ENCODE measurements at places on chromosomes 13 and 19.

GRCh38 chr19:33293255-33294057 is 8.9 kb downstream of the CEBPA start:
- no peak for DNase-seq

DNA sequence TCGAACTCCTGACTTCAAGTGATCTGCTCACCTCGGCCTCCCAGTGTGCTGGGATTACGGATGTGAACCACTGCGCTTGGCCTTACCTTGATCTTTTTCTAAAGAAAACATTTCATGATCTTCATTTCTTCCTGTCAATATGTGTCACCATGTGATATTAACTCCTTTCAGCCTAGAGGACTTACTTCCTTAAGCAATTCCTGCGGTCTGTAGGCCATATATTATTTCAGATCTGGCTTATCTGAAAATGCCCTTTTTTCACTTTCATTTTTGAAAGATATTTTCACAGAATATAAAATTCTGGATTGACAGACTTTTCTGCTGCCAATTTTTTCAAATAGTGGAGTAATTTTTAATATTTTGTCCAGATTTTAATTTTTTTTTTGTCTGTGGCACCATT is 2.0 kb upstream of the GPR32 start:
- no peak for DNase-seq

DNA sequence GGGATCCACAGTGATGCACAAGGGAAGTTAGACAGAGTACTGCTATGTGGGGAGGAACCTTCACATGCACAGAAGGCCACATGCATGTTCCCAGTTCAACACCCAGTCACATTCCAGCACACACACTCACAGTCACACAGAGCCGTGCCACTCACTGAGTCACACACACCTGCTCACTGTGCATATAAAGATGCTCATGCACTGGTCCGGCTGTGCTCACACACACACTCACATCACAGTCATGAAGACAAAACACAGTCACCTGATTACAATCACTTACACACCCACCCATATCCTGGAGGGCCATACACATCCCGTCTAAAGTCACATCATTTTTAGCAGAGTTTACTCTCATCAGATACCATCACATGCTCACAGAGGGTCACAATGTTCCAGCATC is 478 bp downstream of the CLC start:
- no peak for DNase-seq

GRCh38 chr13:25874907-25875306 is 176.9 kb downstream of the SHISA2 start:
- DNase-seq, result no peak

GRCh38 chr13:110617321-110618072 is 2.2 kb downstream of the NAXD start:
- DNase-seq, result peak; percentile 73

- no peak for DNase-seq
Observed at GRCh38 chr19:38028913-38029510, 122.0 kb downstream of the SIPA1L3 start.

- DNase-seq, result peak; percentile 42
Observed at GRCh38 chr13:41352935-41353840, 42.1 kb downstream of the NAA16 start.

DNA sequence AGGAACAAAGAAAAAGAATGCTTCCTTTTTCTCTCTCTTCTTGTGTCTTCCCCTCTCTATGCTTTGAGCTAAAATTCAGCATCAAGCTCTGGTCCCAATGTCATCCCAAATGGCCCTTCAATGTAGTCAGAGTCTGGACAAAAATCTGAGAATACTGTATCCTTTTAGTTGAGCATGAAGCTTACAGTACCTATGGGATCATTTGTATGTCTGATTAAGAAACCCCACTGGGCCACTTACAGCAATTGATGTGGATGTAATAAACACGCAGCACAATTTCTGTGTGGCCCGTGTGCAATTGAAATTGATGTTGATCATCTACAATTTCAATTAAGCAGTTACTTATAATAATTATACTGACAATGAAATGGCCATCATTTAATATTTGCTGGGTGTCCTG is 188.9 kb upstream of the RNF113B start:
- no peak for DNase-seq

GRCh38 chr13:44474122-44474910 is 100.7 kb downstream of the SERP2 start:
- no peak for DNase-seq

DNA sequence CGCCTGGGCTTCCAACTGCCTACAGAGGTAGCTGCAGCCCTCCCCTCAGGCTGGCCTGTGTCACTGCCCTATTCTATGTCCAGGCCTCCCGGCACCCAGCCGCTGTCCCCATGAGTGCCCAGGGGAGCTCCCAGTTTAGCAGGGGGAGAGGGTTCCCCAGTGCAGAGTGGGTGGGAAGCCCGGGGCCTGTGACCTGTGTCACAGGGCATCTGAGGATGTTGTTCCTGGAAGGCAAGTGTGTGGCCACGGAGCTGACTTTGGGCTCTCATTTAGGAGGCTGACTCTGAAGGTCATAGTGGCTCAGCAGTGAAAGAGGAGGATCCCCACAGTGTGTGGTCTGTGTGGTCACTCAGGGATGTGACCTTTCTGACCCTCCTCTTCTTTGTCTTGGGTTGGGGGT is 25.1 kb downstream of the PPP1R37 start:
- DNase-seq, result no peak

- no peak for DNase-seq
Observed at GRCh38 chr19:13029893-13030292, 34.6 kb downstream of the NFIX start.

DNA sequence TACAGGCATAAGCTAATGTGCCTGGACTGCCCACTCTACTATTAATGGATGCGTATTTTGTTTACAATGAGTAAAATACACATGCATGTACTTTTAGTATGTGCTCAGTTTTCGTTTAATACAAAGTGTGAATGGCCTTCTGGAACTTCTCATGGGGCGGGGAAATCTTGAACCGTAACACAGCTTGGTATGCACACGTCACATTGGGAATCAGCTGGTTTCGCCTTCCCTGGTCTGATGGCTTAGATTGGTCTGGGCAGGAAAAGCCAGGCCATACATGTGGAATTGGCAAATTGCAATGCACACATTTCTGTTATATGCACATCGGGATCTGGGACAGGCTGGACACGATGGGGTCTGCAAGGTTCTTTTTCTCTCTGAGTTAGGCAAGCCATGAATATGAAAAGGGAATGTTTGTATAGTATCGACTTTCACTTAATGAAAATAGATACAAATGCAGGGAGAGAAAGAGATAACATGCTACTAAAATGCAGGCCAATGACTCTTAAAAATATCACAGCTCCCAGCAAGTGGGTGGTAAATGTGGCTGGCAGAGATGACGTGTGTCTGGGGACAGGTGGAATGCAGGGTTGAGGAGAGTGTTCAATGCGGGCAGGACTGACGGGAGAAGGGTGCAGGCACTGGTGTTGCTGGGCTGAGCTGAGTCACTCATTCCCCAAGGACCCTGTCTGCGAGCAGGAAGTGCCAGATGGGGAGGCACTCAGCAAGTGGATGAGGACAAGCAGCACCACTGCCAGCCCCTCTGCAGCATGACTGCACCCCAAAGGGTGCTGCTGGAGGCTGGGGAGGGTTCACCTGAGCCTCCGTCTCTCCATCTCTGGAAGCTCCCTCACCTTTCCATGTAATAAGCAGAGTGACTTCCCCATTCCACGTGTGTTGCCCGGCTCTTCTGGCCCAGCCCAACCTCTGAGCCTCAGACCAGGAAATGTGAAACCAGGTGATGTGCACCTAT is 204.0 kb upstream of the GPR12 start:
- DNase-seq, result peak; percentile 43

DNA sequence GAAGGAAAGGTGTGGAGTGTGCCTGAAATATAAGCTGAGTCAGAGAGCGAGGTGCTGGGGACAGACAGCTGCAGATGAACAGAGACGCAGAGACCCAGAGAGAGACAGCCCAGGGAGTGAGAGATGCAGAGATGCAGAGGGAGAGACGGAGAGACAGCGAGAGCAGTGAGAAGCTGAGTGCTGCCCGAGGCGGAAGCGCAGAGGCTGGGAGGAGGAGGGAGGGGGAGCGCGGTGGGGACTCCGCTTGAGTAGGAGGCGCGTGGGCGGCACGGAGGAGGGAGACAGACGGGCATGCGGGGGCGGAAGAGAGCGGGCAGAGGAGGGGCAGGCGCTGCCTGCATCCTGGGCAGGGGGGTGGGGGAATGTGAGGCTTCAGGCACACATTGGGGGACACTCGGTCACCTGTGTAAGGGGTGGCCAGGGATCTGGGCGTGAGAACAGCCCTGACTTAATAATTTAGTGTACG is 25.7 kb downstream of the SLC8A2 start:
- peak; percentile 56 for DNase-seq

- no peak for DNase-seq
Observed at GRCh38 chr13:110228936-110229904, 77.7 kb downstream of the COL4A1 start.

DNA sequence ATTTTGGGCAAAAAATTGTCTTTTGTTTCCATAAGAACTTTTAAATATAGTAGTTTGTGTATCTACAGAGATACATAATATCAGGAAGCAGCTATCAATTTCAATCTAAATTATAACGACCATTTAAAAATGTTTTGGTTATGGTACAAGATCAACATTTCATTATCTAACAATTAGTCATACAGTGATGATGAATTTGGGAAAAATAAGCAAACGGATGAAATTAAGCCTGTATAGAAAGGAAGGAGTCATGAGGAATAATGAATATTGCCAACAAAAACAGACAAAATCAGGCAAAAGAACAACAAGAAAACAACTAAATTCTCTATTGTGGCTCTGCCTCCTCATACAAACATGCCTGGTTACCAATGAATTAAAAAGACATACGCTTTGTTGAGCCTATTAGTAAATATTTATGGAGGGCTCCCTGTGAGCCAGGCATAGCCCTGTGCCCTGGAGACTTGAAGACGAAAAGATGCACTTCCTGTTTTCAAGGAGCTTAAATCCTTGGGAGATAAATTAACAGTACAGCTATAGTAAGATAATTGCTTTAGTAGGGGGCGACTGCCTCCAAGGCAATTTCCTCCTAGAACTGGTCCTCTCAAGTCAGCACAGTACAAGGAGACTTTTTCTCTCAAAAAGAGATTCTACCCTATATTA is 73.0 kb downstream of the NALCN start:
- no peak for DNase-seq

GRCh38 chr19:33396701-33397535 is 23.4 kb downstream of the CEBPG start:
- DNase-seq, result no peak

DNA sequence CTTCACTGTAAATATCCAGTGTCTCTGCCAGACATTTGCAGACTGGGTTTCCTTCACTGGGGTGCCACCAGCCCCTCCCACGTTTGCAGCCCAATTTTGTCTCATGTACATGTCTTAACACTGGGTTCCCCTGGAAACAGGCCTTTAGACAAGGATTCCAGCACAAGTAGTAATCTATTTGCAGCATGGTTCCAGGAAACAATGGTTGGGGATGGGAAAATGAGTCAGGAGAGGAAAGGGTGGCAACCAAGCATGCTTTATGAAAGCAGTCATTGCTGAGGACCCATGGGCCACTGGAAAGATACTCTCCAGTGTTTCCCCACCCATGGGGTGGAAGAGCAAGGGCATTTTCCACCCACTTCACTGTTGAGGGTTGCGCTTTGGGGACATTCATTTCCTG is 53.6 kb upstream of the FARP1 start:
- no peak for DNase-seq

GRCh38 chr19:6947745-6948144 is 60.4 kb downstream of the ADGRE1 start:
- no peak for DNase-seq

DNA sequence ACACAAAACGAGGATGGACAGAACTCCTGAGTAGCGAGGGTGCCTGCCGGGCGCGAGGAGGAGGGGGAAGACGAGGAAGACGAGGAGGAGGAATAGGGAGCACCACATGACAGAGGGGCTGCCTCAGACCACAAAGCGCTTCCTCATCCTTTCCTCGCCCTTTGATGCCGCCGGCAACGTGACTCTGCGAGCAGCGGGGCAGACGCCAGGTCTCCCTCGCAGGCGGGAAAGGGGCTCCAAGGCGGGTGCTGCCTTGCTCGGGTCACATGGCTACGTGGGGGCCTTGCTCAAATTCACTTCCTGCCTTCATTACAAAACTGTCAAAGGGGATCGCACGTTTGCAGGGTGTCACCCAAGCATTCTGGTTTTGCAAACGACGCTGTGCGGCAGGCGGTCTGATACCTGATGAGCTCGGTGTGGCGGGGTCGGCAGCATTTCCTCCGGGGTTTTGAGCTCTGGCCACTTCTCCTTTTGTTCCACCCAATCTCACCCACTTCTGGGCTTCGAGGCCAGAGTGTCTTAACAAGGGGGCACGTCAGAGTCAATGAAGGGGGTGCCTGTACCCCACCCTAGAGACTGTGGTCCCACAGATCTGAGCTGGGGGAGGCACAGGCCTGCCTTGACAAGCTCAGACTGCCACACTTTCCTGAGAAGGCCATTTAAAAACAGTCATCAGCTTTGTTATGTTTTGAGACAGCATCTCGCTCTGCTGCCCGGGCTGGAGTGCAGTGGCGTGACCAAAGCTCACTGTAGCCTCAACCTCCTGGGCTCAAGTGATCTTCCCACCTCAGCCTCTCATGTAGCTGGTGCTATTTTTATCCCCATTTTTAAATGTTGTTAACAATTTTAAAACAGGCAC is 14.9 kb downstream of the MAP2K2 start:
- DNase-seq, result peak; percentile 23

- DNase-seq, result no peak
Observed at GRCh38 chr19:13707915-13708314, 56.4 kb upstream of the MRI1 start.

DNA sequence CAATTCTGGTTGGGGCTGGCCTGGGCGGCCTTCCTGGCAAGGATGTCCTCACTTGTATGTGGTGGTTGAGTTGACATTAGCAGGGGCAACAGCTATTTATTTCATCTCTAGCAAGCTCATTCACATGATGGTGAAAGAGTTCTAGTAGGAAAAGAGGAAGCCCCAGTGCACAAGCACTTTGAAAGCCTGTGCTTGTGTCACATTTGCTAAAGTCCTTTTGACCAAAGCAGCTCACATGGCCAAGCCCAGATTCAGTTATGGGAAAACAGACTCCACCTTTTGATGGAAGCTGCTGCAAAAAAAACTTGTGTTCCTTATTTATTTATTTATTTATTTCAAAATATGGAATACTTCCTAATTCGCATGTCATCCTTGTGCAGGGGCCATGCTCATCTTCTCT is 17.2 kb downstream of the GTF2F2 start:
- no peak for DNase-seq

DNA sequence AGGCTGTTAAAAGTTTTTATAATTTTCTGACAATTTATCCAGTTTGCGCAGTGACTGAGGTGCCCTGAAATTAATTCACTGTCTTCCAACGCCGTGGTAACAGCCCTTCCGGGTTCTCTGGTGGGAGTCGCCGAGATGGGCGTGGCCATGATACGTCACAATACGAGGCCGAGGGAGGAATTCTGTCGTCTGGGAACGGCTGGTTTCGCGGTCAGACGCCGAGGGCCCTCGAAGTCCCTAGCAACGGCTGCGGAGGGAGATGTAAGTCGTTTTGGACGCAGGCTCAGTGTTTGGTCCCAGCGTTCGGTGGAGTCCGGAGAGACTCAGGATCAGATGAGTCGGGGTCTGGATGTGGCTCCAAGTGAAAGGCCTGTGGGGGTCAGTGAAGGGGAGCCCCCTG is 21.7 kb downstream of the ZNF613 start:
- DNase-seq, result no peak

GRCh38 chr19:7636317-7636690 is 606 bp upstream of the STXBP2 start:
- DNase-seq, result no peak

GRCh38 chr13:27151798-27152599 is 19.6 kb downstream of the USP12 start:
- no peak for DNase-seq

GRCh38 chr13:74891610-74892009 is 590.4 kb downstream of the TBC1D4 start:
- no peak for DNase-seq

Data from adrenal gland (tissue), 19 donors.